EL (cell line): ENCODE measurements at places on chromosomes 6 and 20.

GRCh38 chr6:169665289-169665688 is 36.5 kb downstream of the WDR27 start:
- DNase-seq = no peak

- no peak for DNase-seq
Measured at GRCh38 chr6:84696166-84696565, 68.2 kb downstream of the TBX18 start.

DNA sequence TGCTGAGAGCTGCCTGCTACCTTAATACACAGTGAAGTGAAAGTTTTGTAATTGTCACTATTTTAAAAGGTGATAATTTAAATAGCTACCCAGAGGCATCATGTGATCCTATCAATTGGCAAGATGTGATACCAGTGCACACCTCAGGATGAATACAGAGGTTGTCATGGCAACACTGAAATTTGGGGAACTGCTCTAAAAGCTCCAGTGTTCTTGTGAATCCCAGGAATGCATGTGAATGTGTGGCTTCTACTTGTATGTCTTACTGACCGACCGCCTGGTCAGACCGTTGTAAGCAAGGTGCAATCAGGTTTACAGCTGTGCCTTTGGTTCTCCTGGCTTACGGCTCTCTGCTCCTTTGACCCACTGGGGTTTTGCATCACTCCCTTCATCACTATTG is 146.3 kb upstream of the GJE1 start:
- DNase-seq = no peak

DNA sequence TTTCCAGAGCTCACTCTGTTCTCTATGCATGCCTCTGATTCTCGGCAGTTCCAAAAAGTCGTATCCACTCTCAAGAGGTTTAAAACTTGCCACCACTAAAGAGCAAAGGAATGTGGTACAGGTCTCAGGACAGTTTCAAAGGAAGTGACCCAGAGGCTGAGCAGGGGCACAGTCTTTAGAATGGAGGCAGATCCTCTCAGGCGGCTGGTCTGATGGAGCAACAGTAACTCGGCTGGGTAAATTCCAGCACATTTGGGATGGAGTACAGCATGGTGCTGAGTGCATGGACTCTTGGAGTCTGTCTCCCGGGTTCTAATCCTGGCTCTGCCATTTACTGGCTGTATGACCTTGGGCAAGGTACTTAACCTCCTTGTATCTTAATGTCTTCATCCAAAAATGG is 88.1 kb upstream of the BACH2 start:
- DNase-seq = no peak

GRCh38 chr6:18211338-18211737 is 53.0 kb downstream of the DEK start:
- no peak for DNase-seq

DNA sequence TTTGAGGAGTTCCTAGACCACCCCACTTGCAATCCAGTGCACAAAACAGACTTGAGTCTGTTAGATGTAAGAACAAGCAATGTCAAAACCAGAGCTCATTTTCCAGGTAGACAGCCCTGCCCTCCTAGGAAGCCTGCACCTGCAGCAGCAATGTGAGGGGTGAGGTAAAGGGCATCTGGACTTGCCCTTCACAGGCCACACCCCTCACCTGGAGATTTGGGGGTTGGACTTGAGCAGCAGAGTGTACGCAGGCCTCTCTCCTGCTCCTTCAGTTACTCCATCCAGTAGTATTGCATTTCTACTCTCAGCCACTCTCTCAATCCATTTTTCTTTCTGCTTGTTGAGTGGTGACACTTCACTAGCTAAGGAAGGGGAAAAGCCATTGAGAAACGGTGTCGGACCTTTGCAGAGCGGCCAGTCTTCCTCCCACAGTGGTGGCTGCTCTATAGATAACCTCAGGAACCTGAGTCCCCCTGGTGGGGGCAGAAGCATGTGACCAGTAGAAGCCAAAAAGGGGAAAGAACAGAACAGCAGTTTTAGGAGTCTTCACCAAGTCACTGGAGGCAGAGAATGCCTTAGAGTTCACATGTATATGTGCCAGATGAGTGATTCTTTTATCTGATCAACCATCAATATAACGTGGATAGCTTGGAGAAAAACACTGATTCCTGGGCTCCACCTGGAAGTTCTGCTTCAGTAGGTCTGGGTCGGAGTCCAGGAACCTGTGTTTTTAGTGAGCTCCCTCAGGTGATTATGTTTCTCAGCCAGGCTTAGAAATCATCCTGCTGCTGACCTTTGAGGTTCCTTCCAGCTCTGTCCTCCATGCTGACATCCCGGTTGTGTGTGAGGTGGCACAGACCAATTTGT is 28.0 kb downstream of the ARFGEF2 start:
- no peak for DNase-seq

- DNase-seq = no peak
Measured at GRCh38 chr20:56217829-56218228, 30.7 kb upstream of the MC3R start.

DNA sequence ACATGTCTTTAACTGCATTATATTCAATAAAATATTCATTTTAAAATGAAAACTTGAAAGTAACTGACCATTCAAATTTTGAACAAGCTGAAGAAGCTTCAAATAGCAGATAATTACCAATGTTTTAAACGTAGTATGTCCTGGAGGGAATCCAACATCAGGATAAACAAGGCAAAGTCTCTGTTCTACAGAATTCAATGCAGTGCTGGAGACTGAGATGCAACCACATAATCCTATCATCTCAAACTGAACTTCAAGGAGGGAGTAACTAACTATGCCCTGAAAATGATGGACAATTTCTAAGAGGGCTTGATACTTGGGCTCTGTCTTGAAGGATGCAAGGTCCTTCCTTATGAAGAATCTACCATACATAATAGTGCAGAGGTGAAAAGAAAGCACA is 100.7 kb downstream of the PRKN start:
- DNase-seq = no peak

GRCh38 chr6:157887892-157888291 is 64.8 kb downstream of the SNX9 start:
- no peak for DNase-seq

DNA sequence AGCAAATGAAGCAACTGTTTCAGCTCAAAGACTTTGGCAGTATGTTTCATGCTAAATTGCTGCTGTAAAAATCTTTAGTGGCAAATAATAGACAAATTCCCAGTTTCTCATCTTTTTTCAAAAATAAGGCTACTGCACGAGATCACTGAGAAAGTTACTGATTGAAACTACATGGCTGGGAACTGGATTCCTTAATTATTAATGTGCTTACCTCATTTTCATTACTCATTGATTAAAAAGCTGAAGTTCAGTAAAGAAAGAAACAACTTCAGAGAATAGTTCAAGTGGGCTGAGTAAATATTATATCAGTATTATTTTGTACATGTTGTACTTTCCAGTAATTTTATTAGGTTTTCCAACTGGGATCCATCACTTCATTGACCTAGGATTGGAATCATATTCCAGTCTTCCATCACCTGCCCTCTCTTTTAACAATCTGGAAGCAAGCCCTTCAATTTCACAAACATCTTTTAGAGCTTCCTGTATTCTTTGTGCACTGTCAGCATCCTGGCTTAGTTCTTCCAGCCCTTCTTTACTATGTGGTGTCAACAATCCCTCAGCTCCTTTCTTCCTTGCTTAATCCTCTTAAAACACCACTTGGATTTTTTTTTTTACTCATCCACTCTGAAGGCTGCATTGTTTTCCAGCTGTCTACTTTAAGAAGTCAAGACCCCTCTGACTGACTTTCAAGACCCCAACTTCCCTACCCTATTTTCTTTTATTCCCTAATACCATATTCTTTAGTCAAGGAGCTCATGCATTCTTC is 4.3 kb downstream of the MEI4 start:
- DNase-seq = no peak

DNA sequence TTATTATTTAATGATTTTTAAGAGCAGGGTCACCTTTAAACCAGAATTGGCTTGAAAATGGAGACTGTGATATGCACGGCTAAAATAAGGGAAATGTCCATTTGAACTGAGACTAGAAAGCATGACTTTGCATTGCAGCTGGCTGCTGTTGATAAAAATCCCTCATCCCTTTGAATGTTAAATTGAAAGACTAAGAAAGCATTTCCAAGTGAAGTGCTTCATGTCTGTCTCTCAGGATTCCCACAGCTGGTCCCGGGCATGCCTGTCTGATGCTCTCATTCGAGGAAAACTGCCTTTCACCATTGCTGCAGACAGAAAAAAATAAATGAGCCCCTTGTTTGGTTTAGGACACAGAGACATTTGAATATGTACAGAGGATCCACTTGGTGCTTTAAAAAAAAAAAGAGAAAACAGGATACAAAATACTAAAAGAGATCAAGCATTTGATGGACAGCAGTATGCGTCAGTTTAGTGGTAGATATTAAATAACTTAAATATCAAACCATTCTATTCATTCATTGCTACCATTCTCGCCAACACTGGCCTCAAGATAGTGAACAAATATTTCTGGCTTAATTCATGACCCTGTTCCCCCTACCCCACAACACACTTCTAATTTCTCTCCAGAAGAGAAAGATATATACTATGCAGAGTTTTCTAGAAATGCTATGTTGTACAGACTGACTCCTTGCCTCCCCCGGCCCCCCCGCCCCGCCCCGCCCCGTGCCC is 55.0 kb downstream of the TBC1D7 start:
- no peak for DNase-seq

- no peak for DNase-seq
Measured at GRCh38 chr6:148700047-148700715, 46.6 kb upstream of the UST start.
